ENCODE measurements at places on chromosomes 7 and 10.

DNA sequence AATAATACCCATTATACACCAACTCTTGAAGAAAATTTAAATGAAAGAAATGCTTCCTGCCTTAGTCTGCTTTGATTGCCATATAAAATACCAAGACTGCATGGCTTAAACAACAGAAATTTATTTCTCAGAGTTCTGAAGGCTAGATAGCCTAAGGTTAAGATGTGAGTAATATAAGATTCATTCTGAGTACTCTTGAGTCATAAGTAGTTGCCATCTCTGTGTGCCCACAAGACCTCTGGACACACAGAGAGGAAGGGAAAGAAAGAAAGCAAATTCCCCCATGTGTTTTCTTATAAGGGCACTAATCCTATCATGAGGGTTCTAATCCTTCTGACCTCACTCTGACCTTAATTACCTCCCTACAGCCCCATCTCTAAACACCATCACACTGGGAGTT, 201.2 kb downstream of the PTN start:
- DNase-seq, result no peak

- no peak for DNase-seq
Measured at GRCh38 chr7:129371487-129371886, 62.7 kb upstream of the STRIP2 start.

DNA sequence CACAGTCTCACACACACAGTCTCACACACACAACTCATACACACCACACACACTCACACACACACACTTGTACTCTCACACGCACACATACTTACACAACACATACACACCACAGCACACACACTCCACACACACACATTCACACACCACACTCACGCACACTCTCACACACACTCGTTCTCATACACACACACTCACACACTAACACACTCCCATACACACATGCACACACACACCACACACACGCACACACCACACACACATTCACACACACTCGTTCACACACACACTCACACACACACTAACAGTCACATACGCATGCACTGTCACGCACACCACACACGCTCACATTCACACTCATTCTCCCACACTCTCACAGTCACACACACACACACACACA, 109.8 kb downstream of the PRLHR start:
- no peak for DNase-seq

GRCh38 chr10:4683838-4684237, 142.2 kb upstream of the AKR1E2 start:
- no peak for DNase-seq

- no peak for DNase-seq
Measured at GRCh38 chr10:52376694-52377354, 62.7 kb downstream of the DKK1 start.

DNA sequence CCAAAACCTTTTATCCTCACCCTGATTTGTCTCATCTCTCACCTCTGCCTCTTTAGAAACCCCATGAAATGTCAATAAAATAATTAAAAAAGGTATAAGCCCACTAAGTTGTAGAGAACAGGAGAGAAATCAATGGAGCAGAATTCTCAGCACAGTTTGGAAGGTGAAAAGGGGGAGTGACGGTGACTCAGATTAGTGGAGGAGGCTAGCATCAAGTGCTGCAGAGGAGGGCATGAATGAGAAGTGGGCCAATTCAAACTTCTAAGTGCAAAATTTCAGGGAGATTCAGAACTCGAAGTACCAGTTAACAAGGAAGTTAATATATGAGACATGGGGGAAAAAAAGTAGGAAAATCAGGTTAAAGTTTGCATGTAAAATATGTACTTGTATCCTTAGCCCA, 34.9 kb upstream of the ETV1 start:
- DNase-seq, result no peak

DNA sequence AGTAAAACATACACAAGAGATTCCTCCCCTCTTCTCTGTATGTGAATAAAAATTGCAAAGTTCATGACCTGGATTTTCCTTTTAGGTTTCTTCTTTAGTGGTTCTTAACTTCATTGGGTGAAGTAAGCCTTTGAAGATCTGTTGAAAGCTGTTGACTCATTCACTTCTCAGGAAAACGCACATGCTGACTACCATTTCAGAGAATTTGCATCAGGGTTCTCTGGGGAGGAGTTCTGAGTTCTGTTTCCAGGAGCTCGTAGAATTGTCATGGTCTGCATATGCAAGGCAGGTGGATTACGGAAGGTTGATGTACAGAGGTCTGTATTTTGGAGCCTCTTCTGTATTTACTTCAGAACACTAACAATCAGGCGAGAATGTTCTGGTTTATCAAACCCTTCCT, 962 bp upstream of the SLC26A4 start:
- no peak for DNase-seq

- DNase-seq, result no peak
Measured at GRCh38 chr7:132751244-132751647, 175.0 kb upstream of the PLXNA4 start.

DNA sequence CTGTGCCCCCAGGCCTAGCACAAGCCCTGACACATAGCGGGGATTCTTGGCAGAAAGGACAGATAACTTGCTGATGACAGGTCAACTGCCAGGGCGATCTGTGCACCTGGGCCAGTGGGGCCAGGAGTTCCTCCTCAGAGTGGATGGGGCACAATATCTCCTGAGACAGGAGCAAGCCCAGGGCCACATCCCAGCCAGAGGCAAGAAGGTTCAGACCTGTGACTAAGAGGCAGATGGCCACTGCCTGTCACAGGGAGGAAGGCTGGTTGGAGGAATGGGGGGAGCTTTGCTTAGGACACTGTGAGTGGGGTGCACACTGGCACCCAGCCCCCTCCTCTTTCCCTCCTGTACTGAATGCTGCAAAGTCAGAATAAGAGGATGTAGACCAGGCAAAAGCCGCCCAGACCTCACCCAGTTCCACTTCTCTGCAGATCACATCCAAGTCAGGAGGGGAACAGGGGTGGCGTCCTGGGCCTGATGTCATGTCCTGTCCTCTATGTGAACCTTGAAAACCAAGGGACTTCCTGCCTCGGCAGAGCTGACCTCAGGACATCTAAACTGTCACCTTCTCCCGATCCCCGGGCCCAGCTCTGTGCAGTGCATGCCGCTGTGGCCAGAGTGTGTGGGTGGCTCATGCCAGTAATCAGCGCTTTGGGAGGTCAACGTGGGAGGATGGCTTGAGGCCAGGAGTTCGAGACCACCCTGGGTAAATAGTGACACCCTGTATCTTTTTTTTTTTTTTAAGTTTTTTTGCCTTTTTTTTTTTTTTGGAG, 1.3 kb downstream of the GUSB start:
- peak; percentile 28 for DNase-seq

DNA sequence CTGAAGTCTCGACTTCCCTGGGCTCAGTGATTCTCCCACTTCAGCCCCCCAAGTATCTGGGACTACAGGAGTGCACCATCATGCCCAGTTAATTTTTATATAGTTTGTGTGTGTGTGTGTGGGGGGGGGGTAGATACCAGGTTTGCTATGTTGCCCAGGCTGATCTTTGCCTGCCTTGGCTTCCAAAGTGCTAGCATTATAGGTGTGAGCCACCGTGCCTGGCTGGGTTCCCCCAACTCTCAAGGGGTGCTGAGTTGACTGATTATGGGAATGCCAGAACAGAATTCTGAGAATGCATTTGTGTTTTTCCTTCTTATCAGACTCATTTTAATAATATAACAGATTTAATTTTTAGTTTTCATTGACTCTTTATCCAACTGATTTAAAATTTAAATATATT, 19.5 kb downstream of the RPA3 start:
- no peak for DNase-seq

GRCh38 chr7:37341033-37341630, 107.5 kb downstream of the ELMO1 start:
- DNase-seq, result no peak

DNA sequence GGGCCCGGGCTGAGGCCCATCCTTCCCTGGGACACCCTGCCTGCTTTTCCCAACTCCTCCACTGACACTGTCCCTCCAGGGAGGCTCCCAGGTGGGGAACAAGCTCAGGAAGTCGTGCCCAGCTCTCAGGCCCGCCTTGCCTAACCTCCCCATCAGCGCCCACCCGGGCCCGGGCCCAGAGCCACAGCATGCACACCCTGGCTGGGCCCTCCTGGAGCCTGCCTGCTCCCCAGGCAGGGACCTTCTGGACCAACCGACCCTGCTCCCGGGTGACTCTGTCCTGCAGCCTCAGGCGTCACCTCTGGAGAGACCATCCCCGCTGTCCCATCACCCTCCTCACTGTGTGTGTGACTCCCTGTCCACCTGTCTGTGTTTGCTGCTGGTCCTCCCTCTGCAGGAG, 1.8 kb upstream of the TMEM184A start:
- DNase-seq, result no peak

- DNase-seq, result no peak
Measured at GRCh38 chr7:78141522-78142281, 343.1 kb downstream of the PHTF2 start.

DNA sequence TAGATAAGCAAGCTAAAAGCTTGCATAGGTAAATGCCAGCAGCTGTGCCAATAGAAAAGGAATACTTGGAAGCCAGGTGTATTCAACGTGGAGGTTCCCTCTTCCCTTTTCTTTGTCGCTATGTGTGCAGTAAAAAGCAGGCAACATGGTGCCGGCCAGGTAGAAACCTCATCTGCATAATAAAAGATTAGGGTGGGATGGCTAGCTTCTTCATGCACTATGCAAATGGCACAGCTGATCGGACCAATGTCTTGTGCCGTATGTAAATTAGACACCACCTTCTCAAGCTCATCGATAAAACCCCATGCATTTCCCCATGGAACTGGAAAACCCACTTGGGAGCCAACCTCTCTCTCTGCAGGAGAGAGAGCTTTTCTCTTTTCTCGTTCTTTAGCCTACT, 150.9 kb upstream of the FOXK1 start:
- DNase-seq, result no peak

DNA sequence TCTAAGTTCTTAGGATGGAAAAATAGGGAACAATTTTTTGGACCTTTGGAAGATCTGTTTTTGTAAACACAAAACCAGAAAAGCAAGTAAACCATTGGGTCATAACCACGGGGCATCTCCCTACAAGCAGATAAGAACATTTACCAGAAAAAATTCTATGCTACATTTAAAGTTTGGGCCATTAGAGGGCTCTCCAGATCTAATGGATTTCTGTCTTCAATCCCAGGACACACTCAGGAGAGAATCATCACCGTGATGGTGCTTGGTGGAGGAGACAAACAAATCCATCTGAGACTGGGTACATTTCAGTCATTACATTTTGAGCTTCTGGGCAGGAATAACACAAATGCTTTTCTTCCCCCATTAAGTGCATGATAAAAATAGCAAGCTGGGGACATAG, 178.4 kb upstream of the TARP start:
- DNase-seq, result no peak

GRCh38 chr7:108078691-108079090, 51.5 kb downstream of the LAMB4 start:
- DNase-seq, result no peak

- no peak for DNase-seq
Measured at GRCh38 chr10:113463777-113464176, 89.1 kb upstream of the HABP2 start.

DNA sequence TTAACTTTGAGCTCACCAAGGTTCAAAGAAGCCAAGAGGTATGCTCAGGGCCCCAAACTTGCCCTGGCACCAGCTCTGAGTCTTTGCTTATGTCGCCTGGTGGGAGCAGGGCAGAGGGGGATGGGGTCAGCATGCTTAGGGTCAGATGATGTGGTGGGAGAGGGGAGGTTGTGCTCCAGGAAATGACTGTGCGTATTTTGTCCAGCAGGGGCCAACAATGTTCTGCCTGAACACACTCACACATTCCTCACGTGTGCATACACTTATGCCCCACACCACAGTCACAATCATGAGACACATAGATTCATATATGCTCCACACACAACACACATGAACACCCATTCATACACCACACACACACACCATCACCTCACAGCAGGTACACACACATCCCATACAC, 4.4 kb upstream of the RAMP3 start:
- no peak for DNase-seq

GRCh38 chr7:74579800-74580685, 77.5 kb upstream of the GTF2I start:
- DNase-seq, result no peak
